ENCODE measurements at places on chromosomes 12 and 14.

- DNase-seq, result no peak
Measured at GRCh38 chr14:83714151-83714550, 1815.8 kb upstream of the FLRT2 start.

DNA sequence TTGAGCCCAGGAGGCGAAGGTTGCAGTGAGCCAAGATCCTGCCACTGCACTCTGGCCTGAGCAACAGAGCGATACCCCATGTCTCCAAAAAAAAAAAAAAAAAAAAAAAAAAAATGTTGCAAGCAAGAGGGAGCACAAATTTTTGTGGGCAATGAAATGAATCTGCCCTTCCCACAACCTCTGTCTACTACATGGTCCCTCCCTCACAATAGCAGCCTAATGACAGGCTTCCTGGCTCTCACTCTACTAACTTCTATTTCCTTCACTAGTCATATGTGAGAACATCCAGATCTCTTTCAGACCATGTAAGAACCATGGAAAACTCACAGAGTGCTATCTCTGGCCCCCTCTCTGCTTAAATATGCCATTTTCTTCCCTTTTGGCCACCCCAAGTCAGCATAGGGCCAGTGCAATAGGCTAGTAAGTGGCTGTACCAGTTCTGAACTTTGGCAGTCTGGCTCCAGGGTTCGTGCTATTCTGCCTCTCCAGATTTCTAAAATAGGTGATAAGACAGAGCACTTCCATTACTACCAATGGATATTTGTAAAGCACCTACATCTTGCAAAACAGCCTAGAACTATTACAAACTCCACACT lies 7.1 kb downstream of the OSBPL8 start:
- no peak for DNase-seq

DNA sequence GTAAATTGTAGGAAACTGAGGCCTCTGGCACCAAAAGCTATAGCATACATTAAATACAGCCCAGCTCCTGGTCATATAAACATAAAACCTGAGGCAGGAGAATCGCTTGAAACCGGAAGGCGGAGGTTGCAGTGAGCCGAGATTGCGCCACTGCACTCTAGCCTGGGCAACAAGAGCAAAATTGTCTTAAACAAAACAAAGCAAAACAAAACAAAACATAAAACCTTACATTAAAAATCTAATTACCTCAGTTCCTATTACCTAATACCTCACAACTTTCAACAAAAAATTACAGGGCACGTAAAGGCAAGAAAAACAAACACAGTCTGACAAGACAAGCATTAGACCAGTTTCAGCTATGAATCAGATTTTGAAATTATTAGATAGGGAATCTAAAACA lies 36.7 kb downstream of the TMEM116 start:
- no peak for DNase-seq

- DNase-seq, result no peak
Measured at GRCh38 chr12:49683599-49684309, 23.5 kb downstream of the FMNL3 start.

- no peak for DNase-seq
Measured at GRCh38 chr14:101177301-101177971, 273.9 kb upstream of the RTL1 start.

- DNase-seq, result peak; percentile 20
Measured at GRCh38 chr12:10701843-10702242, 21.3 kb downstream of the YBX3 start.

DNA sequence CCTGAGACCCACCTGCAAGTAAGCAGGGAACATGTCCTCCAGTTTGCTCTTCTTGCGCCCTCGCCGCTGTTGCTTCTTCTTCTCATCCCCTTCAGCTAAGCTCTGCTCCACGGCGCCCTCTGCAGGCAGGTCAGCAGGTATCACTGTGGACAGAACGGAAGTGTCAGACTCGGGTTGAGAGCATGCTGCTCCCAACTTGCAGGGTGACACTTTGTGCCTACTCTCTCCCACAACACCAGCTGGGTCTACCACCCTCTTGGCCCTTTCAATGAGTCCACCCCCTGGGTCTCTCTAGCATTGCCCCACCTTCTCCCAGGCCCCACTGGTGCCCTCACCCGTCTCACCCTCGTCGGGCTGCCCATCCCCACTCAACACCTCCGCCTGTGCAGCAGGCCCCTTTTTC lies 16.7 kb downstream of the KMT2D start:
- DNase-seq, result peak; percentile 89

DNA sequence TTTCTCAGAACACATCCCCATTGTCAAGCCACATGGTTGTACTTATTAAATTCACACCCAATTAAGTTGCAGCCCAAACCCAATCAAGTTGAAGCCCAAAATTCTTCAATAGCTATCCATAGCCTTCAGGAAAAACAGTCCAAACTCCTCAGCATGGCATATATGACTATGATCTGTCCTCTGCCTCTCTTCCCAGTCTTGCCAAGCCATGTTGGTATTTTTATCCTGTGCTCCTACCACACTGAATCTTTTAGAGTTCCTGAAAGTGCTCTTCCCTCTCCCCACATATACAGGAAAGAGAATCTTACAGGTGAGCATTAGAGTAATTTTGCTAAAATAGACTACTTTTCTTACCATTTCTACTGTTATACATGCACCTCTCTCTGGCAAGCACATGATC lies 834.9 kb downstream of the RPS29 start:
- DNase-seq, result no peak

DNA sequence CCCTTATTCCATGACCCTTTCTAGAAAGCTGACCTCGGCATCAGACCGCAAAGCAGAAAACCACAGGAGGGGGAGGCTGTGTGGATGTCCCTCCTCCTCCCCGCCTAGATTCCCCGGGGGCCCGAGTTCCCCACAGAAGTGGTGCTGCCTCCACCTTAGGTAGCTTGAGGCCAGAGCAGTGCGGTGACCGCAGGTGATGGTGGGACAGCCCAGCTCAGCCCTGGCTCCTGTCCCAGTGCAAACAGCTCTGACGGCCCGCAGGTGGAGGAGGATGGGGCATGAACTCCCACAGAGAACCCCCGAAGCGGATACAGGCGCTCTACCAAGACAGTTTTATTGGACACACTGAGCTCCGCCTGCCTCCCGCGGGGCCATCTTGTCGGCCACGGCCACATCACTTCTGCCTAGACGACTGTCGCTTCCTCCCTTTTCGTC lies 19.5 kb downstream of the ARL6IP4 start:
- peak; percentile 50 for DNase-seq

DNA sequence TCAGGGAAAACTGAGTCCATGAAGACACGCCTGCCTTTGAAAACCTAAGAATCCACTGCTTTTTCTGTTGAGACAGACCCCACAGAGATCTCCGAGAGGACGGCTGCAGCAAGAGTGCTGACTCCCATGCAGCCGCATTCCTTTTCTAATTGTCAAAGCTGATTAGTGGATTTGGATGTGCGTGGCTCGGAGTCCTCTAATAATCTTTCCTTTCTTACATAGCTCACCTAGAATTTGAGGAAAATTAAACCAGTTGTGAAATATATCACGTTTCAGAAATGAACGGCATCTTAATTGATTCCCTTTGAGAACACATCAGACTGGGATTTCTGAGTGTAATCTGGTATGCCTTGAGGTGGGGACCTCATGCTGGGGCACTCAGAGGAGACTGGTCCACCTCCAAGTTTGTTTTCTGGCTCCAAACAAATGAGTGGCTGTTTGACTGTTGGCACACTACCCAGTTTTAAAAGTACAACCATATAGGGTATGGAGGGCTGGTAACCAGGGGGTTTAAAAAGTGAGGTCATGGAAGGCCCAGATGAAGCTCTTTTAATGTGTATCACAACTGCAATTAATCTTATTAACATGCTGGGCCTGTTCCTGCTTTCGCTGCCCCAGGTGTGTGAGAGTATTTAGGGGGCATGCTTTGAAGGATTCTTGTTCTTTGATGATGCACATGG lies 63.3 kb downstream of the RASSF3 start:
- DNase-seq, result no peak

DNA sequence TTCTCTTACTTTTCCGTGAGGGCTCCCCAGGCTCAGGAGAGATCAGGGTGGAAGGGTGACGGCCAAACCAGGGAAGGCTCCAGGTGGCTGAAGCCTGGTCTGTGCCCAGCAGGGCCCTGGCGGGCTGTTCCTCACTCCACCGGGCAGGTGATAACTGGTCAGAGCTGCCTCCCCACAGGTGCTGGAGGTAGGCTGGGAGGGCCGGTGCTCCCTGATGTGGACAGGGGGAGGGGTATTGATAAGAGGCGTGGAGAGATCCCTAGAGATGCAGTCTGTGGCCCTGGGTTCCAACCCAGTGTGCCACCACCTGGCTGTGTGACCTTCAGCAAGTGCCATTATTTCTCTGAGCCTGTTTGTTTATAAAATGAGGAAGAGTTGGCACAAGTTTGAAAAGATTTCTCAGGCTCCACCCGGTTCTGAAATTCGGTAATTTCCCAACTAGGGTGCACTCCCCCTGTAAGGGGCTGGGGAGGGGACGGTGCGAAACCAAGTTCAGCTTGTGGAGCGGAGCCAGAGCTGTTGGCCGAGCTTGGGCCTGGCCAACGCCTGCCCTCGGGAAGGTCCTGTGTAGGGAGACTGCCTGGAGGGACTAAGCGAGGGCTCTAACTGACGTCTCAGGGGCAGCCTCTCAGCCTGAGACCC lies 1.0 kb upstream of the NR4A1 start:
- DNase-seq, result no peak

DNA sequence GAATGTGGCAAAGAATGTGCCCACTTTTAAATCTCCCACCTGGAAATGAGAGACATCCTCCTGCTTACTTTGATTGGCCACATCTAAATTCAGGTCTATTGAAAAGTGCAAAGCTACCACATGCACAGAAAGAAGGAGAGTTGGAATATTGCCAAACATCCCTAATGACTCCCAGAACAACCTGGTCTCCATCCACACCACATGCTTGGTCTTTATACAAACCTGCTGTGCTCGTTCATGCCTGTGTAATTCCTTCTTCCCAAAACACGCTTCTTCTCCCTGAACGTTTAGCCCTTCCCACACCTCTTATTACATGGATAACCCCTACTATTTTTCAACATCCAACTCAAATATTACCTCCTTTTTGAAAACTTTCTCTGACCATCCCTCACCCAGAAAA lies 66.2 kb upstream of the BCL2L14 start:
- DNase-seq, result no peak

- no peak for DNase-seq
Measured at GRCh38 chr12:47935184-47935583, 28.2 kb upstream of the TMEM106C start.

DNA sequence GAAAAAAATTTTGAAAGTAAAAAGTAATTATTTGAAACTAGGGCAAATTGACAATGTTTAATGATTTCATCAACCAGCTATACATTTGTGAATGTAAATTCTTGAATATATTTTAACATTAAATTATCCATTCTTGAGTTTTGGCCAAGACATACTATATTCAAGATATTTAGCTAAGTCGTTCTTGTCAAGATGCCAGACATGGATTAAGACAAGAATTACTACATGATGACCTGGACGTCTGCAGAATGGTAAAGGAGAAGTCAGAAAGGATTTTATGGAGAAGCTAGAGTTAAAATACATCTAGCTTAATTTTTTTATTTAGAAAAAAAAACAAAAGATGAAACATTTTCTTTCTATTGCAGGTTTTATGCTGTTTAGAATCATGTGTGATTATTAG lies 255.8 kb downstream of the TMTC2 start:
- DNase-seq, result no peak

- peak; percentile 79 for DNase-seq
Measured at GRCh38 chr14:104341532-104342434, 203.4 kb downstream of the KIF26A start.

DNA sequence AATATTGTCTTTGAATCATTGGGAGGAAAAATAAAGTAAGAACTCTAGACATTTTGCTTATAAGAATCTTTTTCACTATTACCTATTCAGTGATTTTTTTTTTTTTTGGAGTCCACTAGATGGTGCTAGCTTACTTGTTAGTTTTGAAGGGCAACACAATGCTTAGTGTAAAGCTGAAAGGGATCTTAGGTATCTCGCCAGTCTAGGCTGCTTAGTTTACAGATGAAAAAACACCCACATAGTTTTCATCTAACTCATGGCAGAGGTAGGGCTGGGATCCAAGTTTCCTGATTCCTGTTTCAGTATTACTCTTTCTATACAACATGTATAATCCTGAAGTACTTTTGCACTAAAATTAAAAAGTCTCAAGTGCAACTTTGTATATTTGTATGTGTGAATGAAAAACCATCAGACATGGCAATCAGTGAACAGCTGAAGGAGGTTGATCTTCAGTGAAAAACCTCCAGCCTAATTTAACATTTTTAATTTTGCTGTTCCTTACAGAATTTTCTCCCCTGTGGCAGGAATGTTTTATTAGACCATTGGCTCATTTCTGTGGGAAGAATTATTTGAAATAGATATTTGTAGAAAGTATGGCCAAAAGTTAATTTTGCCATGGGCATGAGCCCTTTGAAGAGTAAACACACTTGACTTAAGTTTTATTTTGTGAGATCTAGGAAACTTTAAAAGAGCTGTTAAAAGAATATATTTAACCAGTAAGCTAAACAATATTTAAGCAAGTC lies 40.7 kb downstream of the LRRIQ1 start:
- peak; percentile 74 for DNase-seq

DNA sequence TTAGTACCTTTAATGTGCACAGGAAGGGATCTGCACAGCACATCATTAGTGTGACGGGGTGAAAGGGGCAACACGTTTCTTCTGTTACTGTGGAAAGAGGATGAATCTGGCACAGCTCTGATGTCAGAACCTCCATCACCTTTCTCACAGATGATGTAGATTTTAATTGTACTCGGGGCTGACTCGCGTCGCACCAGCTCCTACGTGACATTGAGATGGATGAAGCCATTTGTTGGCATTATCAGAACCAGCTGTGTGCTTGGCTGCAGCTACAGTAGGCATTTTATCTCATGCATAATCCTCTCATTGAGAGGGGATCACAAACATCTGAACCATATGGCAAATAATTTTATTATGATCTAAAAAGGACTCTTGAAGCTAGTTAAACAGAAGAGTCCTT lies 173.6 kb downstream of the PDZRN4 start:
- no peak for DNase-seq

GRCh38 chr12:130686511-130686991 lies 29.5 kb downstream of the RIMBP2 start:
- DNase-seq, result no peak

- no peak for DNase-seq
Measured at GRCh38 chr14:59245809-59246295, 57.4 kb downstream of the DAAM1 start.

GRCh38 chr14:32980178-32980901 lies 41.7 kb downstream of the NPAS3 start:
- no peak for DNase-seq
